Osteoblast (primary cell): ENCODE measurements at places on chromosomes 11 and 22. TPM values are rescaled to one million over a fixed set of nuclear protein-coding genes. Genes with fewer than 3 reads are reported as not detected.

DNA sequence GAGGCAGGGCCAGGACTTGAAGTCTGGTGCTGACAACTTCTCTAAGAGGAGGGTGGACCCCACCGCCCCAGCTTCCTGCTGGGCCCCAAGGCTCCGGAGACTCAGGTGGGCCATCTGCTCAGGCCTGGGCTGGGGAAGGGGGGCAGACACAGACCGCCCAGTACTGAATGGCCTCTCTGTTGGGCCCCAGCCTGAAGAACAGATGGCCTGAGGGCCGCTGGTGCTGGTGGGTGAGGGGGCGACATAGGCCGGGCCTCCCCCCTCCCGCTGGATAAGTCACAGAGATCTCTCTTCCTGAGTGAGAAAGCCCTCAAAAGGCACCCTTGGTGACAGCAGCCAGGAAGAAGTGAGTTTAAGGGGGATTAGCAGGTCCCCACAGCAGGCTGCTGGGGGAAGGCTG is 12.5 kb upstream of the TP53I11 start:
- no peaks in the 10 kb centered on the region for H3K4me1 ChIP-seq
- peaks cover 9% of the 10 kb centered on the region for H3K27me3 ChIP-seq
- no peak overlapping the region for H3K4me3 ChIP-seq
- H3K36me3 ChIP-seq: no peaks in the 10 kb centered on the region

- peak; percentile 65 for DNase-seq
- no peak overlapping the region for H3K4me3 ChIP-seq
- H3K36me3 ChIP-seq: no peaks in the 10 kb centered on the region
- no peak overlapping the region for H3K27ac ChIP-seq
These were observed 33.4 kb upstream of the API5 start for GRCh38 chr11:43278193-43278956.

Gene FXYD6
- not detected in 2 replicates for total RNA-seq

DNA sequence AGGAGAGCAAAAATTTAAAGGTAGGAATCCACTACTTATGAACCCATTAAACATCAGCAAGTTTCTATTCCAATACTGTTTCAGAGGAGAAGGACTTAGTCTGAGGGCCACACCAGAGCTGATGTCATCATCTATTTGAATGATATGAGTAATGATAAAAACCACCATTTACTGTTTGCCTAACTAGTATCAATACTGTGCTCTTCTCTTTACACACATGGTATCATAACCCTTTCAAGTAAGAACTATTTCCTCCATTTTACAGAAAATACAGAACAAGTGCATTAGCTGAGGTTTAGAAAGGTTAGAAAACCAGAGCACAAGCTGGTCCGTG is 651.3 kb upstream of the KIRREL3 start:
- H3K27me3 ChIP-seq: no peaks in the 10 kb centered on the region
- no peak overlapping the region for H3K4me3 ChIP-seq
- H3K27ac ChIP-seq: no peak overlapping the region
- no peaks in the 10 kb centered on the region for H3K36me3 ChIP-seq
- DNase-seq: no peak

Gene SCGB1D2
- not detected in 2 replicates for total RNA-seq

DNA sequence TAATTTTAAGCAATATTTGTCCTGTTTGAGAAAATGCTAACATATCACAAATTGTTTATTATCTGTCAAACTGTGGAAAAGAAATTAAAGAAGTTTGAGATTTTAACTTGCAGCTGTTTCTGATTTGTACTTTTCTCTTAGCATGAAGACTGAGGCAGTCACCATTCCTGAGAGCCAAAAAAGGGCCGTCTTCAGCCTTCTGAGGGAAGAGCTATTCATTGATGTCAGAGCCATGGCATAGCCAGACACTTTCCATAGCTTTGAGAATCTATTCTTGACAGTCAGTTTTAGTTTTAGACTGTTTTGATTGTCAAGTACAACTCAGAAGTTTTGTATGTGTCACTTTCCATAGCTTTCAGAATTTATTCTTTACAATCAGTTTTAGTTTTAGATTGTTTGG is 32.1 kb downstream of the YAP1 start:
- no peak overlapping the region for H3K4me3 ChIP-seq
- H3K27ac ChIP-seq: peak overlapping the region; percentile 23
- peaks cover 48% of the 10 kb centered on the region for H3K4me1 ChIP-seq
- H3K36me3 ChIP-seq: peaks cover 6% of the 10 kb centered on the region
- no peak for DNase-seq

DNA sequence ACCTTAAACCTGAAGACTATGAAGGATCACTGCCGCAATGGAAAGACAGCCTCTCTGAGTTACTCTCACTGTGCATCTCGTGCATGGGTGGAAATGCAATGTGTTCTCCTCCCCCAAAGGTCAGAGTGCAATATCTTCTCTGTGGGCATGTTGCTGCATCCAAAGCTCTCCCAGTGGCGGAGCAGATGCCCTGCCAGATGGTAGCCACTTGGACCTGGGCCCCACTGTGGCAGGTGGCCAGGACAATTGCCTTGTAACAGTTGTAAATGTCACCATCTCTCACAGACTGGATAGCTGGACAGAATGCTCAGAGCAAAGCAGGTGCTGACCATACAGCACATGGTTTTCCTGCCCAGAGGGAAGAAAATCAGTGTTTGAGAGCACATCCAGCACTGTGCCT is 542.0 kb downstream of the FAM181B start:
- no peak overlapping the region for H3K27ac ChIP-seq
- DNase-seq: no peak
- no peak overlapping the region for H3K4me3 ChIP-seq
- no peaks in the 10 kb centered on the region for H3K4me1 ChIP-seq
- no peaks in the 10 kb centered on the region for H3K27me3 ChIP-seq
- H3K36me3 ChIP-seq: no peaks in the 10 kb centered on the region
